Naive thymus-derived CD4-positive, alpha-beta T cell (primary cell): ENCODE measurements at places on chromosomes 5 and 9.

- DNase-seq, result no peak
These were observed 32.9 kb downstream of the HOMER1 start for GRCh38 chr5:79480991-79481390.

DNA sequence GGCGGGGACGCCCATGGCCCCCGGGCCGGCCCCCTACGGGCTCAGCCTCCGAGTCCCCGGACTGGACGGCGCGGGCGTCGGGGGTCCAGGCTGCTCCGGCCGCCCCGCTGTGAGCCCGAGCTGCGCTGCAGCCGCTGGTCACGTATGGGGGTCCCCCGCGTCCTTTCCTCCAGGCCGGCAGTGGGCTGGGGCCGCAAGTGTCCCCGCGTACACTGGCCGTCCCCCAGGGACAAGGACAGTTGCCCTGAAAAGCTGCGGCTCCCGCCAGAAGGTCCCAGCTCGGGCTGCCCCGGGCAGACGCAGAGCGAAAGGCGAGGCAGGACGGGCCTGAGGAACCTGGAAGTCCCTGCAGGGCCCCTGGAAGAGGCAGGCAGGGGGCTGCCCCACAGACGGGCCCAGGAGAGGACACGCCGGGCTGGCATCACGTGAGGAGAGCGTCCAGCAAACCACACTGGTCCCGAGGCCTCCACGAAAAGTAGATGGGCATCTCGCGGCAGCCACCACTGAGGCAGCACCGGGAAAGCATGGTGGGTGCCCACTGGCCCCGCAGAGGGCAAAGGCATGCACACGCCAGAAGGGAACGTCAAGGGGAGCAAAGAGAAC lies 3.3 kb upstream of the NKD2 start:
- no peak for DNase-seq

- no peak for DNase-seq
These were observed 82.4 kb upstream of the MIER3 start for GRCh38 chr5:57034201-57034916.

DNA sequence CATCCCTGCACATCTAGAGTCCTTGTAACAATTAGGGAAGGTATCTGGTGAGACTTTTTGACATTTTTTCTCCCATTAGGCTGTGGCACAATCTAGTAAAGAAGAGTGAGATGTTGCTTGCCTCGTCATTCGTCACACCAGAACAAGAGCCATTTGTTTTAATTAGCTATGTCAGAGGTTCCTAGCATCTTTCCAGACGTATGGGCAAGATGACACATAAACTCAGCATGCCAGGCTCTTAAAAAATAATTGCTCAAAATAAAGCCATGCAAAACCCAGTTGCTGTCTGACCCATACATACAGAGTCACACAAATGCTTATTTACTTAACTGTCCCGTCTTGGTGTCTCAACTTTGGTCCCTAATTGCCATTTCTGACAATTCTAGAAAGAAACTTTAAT lies 125.9 kb downstream of the TRPM3 start:
- DNase-seq, result no peak

- DNase-seq, result no peak
These were observed 47.0 kb upstream of the MYO10 start for GRCh38 chr5:16983022-16983639.

GRCh38 chr9:127754099-127755060 lies 19.3 kb upstream of the TOR2A start:
- DNase-seq, result no peak

DNA sequence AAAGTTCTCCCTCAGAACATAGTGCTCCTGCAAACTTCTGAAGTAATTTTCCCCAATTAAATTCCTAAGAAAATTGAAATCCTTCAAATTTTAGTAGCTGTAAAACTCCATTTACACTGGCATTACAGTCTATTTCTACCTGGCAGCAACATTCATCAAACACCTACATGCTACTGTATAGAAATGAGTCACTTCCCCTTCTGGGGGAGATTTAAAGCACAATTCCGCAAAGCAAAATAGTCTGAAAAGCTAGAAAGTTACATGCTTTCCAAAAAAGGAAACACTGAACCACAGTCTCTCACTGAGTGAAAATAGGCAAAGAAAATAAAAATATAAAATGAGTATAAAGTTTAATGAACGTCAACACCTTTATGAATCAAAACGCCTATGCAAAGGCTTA lies 43.3 kb downstream of the MCTP1 start:
- no peak for DNase-seq

GRCh38 chr5:172111852-172112225 lies 76.2 kb downstream of the STK10 start:
- DNase-seq, result no peak

DNA sequence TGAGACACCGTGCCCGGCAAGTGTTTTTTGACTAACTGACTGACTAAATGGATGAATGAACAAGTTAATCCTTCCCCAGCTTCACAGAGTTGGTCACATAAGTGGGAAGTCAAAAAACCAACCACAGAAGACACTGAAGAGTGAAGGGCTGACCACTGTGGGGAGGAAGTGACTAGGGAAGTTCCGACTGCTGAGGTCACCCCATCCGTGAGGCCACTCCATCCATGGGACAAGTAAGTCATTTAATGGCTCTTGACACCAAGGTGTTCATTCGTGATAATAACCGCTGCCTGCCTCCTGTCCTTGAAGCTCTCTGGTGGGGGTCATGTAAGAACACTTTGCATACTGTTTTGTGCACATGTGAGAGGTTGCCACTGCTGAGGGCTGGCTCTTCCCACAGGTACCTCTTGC lies 22.2 kb upstream of the CXCL14 start:
- no peak for DNase-seq

- DNase-seq, result no peak
These were observed 424 bp downstream of the HAND1 start for GRCh38 chr5:154477382-154478223.

GRCh38 chr9:12920437-12920836 lies 145.6 kb downstream of the LURAP1L start:
- no peak for DNase-seq

DNA sequence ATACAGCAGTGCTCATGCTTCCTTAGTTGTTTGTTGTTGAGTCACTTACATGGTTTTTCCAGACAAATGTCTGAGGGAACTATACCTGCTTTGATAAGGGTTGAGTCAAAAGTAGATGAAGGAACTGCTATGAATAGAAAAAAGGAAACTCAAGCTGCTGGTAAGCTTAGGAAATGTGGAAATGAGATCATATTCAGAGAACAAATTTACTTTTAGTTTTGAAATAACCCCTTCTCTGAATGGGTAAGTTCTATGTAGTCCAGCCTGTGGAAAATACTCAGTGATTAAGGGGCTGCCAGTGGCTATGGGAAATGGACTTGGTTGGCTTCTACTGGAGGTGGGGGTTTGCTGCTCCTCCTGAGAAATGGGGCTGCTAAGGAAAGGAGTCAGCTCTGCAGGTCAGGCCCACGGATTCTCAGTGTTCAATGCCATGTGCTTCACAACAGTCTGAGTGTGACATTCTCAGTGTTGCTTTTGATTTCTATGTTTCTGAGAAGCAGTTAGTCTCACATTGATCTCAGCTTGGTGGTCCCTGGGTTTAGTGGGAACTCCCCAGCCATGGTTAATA lies 47.7 kb upstream of the GLRX start:
- DNase-seq, result no peak

DNA sequence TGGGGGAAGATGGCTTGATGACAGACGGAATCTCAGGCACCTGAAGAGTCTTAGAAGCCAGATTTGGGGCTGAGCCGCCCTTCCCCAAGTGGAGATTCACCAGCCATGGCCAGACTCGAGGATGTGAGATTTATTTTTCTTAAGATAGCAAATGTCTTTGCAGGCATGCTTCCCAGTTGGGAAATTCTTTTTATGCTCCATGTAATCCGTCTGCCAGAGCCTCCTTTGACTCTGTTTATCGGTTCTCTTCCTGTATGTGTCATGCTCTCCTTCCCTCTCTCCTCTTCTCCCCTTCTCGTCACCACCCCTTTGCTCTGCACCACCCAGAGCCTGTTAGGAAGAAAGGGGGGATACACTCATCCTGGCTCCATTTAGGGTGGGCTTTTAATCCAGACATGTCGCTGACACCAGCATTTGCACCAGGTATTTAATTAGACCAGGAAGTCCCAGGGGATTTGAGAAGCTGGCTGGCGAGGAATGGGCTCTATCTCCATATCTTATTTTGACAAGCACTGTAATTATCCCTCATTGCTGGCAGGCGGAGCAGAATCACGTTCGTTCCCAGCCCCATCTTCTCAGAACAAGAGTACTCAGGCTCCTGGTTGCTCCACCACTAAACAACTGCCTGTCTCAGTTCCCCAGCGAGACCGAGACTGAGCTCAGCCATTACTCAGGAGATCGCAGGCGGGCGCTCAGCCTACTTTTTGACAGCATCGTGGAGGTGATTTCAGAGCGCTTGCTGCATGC lies 50.9 kb downstream of the KCNIP1 start:
- no peak for DNase-seq

- no peak for DNase-seq
These were observed 81.6 kb upstream of the BOD1 start for GRCh38 chr5:173697931-173698579.

GRCh38 chr9:111839387-111839786 lies 44.6 kb upstream of the SHOC1 start:
- DNase-seq, result no peak

DNA sequence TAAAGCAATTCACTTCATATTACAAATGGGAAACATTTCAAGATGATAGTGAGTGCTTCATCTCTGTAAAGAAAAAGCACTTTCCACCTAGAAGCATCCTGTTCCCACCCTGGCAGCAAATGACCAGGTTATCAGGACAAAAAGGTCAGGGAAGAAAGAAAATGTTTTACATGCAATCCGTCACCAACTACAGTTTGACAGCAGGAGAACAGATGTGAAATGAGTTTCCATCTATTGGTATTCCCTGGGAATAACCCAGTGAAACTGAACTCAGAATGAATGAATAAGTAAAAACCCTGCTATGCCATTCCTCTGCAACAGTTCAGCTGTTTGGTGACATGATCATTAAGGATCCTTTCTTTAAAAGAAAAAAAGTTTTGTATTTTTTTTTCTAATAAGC lies 67.6 kb downstream of the HTR1A start:
- no peak for DNase-seq

DNA sequence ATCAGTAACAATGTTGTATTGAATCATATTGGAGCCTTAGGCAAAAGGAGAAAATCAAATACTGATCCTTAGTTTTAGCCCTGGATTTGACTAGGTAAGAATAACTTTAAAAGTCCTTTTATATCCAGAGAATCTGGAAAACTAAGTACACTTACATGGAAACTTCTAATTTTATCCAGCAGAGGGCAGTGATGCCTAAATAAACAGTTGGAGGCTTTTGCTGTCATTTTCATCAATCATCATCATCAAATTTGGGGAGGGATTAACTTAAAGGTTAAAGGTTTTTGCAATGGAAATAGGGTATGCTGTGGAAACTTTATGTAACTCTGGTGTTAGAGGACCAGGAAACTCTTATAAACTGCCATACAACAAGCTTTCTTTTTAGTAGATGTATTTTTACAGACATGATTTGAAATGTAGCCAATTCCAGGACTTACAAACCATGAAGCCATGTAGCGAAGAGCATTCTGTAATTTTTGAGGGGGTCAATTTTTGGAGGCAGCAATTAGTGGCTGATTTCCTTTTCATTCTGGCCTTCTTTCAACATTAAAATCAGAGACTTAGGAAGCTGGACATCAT lies 112.7 kb downstream of the OSTF1 start:
- DNase-seq, result peak; percentile 11

DNA sequence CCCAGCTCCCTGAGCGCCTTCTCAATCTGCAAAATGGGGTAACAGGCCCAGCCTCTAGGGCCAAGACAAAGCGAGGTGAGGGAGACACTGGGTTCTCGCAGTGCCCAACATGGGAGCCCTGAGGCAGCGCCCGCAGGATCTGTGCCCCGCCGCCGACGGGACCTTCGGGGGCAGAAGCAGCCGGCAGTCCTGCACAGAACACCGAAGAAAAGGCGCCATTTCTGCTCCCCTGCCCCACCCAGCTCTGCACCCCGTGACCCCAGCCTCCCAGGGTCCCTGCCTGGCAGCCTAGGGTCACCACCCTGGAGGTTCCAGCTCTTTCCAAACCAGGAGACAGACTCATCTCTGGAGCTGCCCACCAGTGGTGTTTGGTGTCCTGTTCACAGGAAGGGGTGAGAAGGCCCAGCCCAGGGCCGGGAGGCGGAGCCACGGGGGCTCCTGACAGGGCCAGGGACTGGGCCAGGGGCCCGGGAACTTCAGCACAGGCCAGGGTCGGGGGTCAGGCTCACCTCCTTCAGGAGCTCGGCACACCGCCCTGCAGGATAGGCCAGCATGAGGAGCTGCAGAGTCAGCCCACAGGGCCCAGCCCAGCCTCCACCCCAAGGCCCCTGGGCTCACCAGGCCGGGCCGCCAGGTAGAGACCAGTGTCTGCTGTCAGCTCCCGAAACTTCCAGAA lies 3.3 kb downstream of the LCN8 start:
- no peak for DNase-seq

GRCh38 chr5:5188376-5189050 lies 48.4 kb downstream of the ADAMTS16 start:
- no peak for DNase-seq

- no peak for DNase-seq
These were observed 7.5 kb upstream of the PLCXD3 start for GRCh38 chr5:41517909-41518308.

- DNase-seq, result no peak
These were observed 66.1 kb upstream of the CTSL start for GRCh38 chr9:87659534-87660419.

DNA sequence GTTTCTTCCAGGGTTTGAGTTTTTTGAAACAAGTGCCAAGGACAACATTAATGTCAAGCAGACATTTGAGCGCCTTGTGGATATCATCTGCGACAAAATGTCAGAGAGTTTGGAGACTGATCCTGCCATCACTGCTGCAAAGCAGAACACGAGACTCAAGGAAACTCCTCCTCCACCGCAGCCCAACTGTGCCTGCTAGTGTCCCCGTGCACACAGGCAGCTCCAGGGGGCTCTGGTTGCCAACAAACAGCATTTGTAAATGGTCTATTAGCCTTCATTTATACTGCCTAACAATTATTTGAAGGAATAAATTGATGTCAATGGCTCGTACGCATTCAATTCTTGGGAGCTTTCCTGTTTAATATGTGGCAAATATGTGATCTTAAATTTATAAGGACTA lies 268.3 kb downstream of the RAB3C start:
- DNase-seq, result no peak

GRCh38 chr5:79088507-79088906 lies 18.9 kb downstream of the BHMT2 start:
- DNase-seq, result no peak

- DNase-seq, result no peak
These were observed 37.9 kb downstream of the RNF44 start for GRCh38 chr5:176499273-176499672.

DNA sequence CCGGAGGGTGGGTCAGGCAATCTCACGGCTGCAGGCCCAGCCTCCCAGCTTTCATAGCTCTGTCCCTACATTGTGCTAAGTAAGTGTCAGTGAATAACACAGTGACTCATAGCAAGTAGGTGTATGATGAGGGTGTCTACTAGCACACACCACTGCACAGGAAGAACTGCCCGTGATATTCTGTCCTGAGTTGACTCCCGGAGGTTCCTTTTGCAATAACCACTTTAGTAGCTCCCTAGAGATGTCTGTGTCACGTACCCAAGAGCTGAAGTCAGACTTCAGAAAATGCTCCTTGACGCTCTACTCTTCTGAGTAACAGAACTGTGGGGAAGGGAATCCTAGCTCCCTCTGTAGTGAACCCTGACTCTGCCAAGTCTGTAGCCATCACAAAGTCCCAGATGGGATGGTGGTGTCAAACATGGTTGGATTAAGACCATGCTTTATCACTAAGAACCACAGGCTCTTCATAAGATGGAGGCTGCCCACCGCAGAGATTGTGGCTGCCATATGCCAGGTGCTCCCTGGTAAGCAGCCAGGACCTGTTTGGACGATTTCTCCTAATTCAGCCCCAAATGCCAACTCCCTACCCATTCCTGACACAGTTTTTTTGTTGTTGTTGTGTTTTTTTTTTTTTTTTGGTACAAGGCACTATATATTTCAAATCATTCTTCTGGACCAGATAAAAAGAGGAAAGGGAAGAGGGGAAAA lies 352.6 kb upstream of the PANK3 start:
- DNase-seq, result no peak
